ENCODE measurements at places on chromosomes 7 and 10.

DNA sequence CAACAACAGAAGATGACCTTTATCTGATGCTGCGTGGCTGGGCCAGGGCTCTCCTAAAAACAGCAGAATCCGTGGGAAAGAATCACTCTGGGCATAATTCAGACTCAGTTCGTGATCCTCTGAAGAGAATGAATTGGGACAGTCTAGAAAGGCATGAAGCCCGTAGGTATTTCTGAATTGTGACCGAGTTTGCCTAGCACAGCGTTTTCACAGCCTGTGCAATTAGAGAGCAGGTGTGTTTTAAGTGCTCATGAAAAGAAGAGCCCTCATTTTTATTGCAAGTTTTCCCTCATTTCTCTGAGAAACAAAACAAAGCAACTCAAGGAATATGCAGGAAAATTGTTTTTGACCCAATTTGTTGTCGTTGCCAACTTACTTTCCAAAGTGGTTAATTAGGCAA lies 366.2 kb downstream of the WDR11 start:
- no peak for DNase-seq

DNA sequence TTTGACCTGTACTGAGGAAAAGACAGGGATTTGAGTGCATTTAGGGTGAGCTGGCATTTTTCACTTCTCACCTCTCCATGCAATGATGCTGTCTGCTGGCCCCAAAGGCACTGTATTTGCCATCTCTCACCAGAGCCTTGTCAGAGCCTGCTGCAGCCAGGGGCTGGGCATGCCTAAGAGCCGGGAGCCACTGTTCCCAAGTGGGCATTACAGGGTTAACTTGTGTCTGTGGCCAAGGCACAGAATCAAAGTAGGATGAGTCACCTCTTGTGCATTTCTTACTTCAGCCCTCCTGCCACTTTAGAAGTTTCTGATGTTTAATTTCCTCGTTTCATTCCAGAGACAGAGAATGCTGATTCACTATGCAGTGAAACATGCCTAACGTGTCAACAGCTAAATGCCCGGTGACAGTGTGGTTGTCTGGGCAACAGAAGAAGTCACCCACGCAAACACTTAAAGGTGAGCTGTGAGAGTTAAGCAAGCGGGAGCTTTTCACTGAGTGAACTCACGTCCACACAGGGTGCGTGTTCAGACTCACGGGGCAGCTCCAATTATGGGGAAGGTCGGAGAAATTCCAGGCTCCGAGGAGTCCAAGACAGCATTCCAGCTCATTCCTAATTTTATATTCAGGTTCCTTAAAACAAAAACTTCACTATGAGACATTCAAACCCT lies 57.1 kb upstream of the IGFBP3 start:
- DNase-seq: peak; percentile 90

GRCh38 chr7:28908775-28909174 lies 49.4 kb downstream of the TRIL start:
- DNase-seq: no peak

GRCh38 chr10:114172216-114172615 lies 1.8 kb downstream of the CCDC186 start:
- DNase-seq: no peak

- DNase-seq: no peak
These were observed 81.4 kb downstream of the LRRC4 start for GRCh38 chr7:127949769-127950222.

DNA sequence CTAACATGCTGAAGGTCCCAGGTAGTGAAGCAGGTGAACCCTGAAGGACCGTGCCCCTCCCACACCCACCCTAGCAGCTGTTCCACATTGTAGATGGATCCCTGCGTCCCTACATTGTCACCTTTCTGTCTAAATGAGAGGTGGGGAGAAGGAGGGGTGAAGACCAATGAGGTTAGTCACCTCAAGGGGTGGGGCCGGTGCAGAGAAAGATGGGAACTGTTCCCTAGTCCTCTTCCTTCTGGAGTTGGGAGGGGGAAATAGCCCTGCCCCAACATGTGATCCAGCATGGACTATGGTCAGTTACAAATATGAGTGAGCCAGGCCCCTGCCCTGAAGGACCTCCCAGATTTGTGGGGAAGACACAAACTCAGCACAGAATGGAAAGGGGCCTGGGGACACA lies 124.5 kb downstream of the LHPP start:
- DNase-seq: no peak

DNA sequence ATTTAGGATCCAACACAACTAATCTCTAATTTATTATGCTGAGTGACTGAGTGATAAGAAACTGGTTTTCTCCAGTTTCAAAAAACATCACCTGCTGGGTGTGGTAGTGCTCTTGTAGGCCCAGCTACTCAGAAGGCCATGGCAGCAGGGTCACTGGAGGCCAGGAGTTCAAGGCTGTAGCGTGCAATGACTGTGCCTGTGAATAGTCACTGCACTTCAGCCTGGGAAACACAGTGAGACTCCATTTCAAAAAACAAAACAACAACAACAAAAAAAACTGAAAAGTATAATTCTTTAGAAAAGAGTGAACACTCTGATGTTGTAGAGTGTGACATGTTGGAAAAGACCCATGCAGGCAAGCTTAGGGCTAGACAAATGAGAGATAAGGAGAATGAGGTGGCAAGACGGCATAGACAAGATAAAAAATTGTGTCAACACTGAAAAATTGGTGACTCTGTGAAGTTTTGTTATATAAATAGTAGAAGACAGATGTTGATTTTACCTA lies 150.1 kb upstream of the GPR22 start:
- no peak for DNase-seq

DNA sequence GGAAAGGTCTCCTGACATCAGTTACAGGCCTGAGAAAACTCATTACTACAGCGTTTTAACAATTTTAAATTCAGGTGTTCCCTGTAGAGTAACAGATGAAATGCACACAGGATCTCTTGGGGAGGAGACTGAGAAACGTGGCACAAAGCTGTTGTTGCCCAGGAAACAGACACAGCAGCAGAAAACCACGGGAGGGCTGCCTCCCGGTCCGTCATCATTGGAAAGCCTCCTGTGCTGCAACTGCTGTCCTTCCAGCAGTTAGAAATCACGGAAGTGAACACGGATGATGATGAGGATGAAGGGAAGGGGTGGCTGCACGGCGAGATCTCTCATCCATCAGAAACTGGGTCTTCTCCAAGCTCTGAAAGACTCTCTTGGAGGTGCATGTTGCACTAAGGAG lies 94.6 kb upstream of the RNF32 start:
- DNase-seq: no peak

DNA sequence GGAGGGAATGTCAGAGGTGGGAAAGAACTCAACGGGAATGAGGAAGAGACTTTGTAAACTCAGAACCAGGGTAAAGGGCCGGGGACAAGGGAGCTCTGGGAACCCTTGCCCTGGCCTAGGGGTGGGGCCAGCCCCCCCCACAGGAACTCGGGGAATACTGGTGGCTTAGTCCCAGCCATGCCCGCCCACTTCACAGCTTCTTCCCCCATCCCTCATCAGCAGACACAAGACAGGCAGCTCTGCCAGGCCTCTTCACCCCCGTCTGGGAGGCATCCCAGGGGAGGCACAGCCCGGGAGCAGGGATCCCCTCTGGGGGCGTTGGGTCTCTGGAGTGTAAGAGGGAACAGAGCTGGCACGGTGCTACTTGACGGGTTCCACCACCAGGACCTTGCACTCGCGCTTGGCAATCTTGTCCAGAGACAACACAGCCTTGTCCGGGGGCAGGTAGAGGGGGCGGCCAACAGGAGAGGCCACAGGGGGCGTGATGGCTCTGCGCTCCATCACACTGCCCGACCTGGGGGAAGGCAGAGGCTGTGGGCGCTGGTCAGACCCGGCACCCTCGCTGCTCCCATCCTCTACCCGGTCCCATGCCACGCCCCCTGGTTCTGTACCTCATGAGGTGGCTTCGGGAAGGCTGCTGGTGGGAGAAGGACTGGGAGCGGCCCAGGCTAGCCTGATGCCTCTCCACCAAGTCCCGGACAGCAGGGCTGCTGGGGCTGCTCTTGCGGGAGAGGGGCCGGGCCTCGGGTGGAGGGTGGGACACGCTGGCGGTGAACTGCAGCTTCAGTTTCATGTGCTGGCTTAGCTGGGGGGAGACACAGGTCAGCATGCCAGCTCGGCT lies 3.7 kb downstream of the TRAPPC14 start:
- no peak for DNase-seq

GRCh38 chr7:75531359-75531821 lies 39.3 kb downstream of the SPDYE5 start:
- no peak for DNase-seq

DNA sequence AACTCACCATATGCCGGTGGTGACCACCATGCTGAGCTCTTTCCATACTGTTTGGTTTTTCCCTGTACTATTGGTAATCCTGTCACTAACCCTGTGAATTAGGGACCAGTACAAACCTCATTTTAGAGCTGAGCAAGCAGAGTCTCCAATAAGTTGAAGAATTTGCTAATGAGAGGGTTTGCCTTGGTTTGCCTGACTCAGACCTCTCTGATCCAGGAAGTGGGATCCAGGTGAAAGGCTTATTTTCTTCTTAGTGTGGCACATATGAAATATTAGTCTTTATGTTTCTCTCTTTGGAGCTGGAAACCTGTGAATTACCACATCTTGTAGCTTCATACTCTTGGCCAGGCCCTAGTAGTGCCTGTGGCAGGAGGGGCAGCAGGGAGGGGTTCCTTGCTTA lies 114.1 kb upstream of the IGFBP3 start:
- no peak for DNase-seq

- DNase-seq: no peak
These were observed 589.3 kb downstream of the NRG3 start for GRCh38 chr10:82464191-82464818.

- DNase-seq: no peak
These were observed 129.9 kb upstream of the COL1A2 start for GRCh38 chr7:94264756-94265155.

DNA sequence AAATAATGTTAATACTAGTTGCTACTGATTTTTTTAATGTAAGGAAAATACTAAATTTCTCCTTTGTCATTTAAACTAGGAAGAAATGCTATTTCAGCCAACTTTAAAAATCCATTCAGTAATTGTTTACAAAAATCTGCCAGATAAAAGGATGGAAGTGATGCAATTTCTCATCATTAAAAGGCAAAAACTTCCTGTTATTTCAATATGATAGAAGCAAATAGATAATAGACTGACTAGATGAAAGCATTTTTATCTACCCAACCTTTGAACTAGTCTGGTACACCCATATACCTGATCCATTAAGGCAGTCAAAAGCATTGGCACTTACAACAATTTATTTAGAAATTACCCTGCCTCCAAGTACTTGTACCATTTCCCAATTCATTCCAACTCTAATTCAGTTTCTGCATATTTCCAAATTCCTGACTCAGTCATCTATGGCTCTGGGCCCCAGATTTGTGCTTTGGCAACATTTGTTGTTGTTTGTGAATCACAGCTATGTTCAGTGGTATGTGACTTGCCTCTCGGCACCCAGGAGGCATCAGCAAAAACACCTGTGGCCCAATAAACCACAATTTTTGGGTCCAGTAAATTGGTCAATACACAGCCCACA lies 482.6 kb upstream of the SEMA3A start:
- DNase-seq: no peak

DNA sequence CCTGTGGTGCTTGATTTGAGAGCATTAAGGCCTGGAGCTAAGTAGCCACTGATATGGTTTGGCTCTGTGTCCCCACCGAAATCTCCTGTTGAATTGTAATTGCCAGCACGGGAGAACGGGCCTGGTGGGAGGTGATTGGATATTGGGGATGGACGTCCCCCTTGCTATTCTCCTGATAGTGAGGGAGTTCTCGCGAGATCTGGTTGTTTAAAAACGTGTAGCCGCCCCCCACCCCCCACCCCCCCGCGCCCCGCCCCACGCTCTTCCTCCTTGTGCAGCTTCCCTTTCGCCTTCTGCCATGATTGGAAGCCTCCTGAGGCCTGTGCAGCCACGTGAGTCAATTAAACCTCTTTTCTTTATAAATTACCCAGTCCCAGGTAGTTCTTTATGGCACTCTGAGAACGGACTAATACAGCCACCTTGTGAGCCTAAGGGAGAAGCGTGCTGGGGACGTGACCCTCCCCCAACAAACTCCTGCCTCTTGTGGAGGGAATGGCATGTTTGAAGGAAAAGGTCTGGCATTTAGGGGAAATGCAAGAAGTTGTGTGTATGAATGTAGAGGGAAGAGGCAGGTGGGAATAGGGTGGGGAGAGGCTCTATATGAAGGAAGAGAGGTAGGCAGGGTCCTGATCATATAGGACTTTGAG lies 118.0 kb upstream of the KMT2C start:
- DNase-seq: no peak

GRCh38 chr10:9535744-9536143 lies 1481.3 kb downstream of the GATA3 start:
- no peak for DNase-seq

- DNase-seq: no peak
These were observed 32.3 kb downstream of the PALD1 start for GRCh38 chr10:70510904-70511303.

DNA sequence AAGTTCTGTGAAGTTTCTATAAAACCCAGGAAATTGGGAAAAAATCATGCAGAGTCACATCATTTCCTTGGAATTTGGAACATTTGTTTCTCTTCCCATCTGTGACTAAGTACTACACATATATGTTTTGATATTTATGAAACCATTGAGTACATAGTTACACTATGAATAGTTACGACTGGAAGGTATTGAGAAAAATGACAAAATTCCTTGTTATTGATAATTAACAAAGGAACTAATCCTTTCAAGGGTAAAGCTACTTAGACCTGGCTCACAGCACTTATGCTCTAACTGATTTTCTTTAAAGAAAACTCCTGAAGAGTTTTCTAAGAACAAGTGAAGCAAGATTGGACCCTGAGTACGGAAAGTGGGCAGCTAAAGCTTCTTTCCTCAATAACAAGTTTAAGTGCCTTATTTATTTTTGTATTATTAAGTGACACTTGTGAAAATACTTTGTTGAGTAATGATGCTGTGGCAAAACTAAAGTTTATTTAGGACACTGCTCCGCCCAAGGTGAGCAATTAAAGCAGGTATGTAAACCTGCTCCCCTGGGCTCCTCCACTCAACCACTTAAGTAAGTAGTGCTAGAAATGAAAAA lies 12.0 kb upstream of the GLCCI1 start:
- no peak for DNase-seq

GRCh38 chr10:21516242-21517131 lies 9.0 kb downstream of the SKIDA1 start:
- no peak for DNase-seq

DNA sequence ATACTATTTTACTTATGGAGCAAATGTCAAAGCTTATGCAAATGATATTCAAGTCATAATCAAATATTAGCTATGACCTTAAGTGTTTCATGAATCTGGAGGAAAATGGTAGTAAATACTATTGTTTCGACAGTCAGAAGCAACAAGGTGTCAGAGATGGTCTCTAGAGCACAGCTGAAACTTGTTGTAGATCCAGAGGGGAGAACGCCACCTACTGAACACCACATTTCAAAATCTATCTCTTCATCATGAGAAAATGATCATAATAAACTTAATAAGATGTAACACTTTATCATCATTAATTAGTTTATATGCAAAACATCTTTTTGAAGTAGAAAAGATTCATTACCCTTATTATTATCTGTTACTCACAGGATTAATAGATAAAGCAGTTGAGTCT lies 418.7 kb downstream of the GATA3 start:
- no peak for DNase-seq

- no peak for DNase-seq
These were observed 184.6 kb downstream of the HIBADH start for GRCh38 chr7:27478084-27478483.

Data from amniotic stem cell (primary cell).